ENCODE measurements at places on chromosomes 1 and 21.

- DNase-seq = no peak
Observed at GRCh38 chr1:61123326-61123725, 41.0 kb downstream of the NFIA start.

GRCh38 chr1:201294876-201295275, 11.6 kb downstream of the PKP1 start:
- no peak for DNase-seq

DNA sequence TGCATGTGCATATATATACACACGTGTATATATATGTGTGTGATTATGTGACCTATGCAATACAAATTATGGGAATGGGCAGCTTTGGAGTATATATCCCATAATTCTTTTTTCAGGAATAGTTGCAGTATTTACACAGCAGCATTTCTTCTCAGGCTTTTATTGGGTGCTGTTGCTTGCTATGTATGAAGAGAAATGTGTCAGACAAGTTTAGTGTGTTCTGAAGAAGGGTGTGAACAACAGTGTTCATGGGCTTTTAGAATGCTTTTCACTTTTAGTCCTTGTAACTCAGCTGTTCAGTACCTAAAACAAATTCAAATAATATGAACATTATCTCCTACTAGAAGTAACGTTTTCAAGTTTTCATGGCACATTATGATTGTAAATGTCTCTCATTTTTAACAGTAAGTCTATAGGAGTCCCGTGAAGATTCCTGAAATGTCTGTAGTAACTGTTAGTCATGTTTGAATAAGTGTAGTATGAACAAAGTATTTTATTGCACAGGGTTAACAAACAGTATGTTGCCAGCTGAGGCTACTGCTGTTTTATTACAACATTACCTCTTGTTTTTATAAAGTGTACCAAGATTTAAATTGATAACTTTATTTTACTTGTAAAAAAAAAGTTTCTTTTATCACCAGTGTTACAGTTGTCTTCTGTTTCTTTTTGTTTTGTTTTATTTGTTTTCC, 42.5 kb downstream of the TMED5 start:
- no peak for DNase-seq

GRCh38 chr1:36286802-36287201, 19.4 kb upstream of the SH3D21 start:
- DNase-seq = no peak

DNA sequence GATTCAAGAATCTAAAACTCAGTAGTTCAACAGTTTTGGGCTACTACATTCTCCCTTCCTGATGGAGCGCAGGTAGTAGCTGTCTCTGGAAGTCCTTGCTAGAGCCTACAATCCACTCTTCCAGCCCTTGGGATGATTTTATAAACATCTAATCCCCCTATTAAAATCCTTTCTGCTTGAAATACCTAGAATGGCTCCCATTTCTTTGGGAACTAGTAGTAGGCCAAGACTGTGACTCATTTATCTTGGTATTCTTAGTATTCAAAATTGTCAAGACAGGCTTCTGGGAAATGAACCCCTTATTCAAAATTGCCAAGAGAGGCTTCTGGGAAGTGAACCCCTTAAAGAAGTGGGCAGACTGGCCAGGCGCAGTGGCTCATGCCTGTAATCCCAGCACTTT, 142.5 kb upstream of the FGGY start:
- DNase-seq = no peak

DNA sequence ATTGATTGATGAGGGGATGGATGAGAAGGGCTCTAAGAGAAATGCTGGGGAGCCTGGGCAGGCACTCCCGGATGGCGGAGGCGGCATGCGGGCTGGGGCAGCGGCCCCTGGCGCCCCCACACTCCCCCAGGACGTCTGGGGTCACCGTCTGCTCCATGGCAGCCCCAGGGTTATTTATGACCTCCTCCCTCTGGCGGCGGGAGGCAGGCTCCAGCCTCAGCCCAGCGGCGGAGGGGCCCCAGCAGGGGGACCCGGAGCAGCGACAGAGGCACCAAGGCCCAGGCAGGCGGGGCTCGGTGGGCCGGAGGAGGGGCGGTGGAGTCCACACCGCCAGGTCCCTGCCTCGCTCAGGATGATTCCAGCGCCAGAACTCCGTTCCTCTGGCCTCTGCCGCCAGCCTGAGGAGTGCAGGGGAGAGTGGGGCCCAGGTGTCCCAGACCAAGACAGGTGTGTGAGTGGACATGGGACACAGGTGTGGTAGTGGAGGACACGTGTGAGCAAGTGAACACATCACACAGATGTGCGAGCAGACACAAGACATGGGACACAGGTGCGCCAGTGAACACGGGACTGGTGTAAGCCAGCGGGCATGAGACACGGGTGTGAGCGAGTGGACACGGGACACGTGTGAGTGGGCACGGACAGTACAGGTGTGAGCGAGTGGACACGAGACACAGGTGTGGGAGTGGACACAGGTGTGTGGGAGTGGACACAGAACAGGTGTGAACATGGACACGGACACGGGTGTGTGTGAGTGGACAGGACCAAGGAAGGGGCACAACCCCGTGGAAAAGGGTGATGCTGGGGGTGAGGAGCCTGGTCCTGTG, 2.5 kb upstream of the SAMD11 start:
- DNase-seq = peak; percentile 47

GRCh38 chr1:221698579-221699349, 43.1 kb downstream of the DUSP10 start:
- no peak for DNase-seq
